ENCODE measurements at places on chromosomes 4 and X. TPM values are rescaled to one million over a fixed set of nuclear protein-coding genes. Genes with fewer than 3 reads are reported as not detected.

ADGRA3 gene
- 24.2 TPM for total RNA-seq

DCAF12L1 gene
- total RNA-seq: not detected

PPEF2 gene
- total RNA-seq: not detected

ARHGEF38 gene
- not detected for total RNA-seq

DMRTC1 gene
- total RNA-seq: not detected

TBC1D8B gene
- 6.7 TPM for total RNA-seq

LDOC1 gene
- 13.0 TPM for total RNA-seq

TMPRSS11A gene
- not detected for total RNA-seq

Data from pericardium fibroblast (primary cell).